ENCODE measurements at places on chromosomes 3 and 15. TPM values are rescaled to one million over a fixed set of nuclear protein-coding genes. Genes with fewer than 3 reads are reported as not detected.

The CLSTN2 gene
- not detected for total RNA-seq

The NOX5 gene
- not detected for total RNA-seq

The USP19 gene
- 64.9 TPM for total RNA-seq

The SETD2 gene
- 41.5 TPM for total RNA-seq

The LXN gene
- 16.2 TPM for total RNA-seq

The CCDC54 gene
- total RNA-seq, result not detected

The CP gene
- total RNA-seq, result not detected

The EPHB3 gene
- not detected for total RNA-seq

The CD86 gene
- total RNA-seq, result 1.4 TPM

The A4GNT gene
- total RNA-seq, result not detected

The RPSA gene
- total RNA-seq, result 1,932 TPM

The LINGO1 gene
- not detected for total RNA-seq

The CADPS gene
- total RNA-seq, result not detected

The ZBTB47 gene
- total RNA-seq, result 1.0 TPM

Measured in activated CD4-positive, alpha-beta T cell treated with anti-CD3 and anti-CD28 coated beads, Interleukin-2, amount 10 ng/mL, durations not matched to agents 24 days and 14 days (primary cell).